ENCODE measurements at places on chromosomes 3 and 15.

- DNase-seq, result no peak
Measured at GRCh38 chr3:150030841-150031240, 60.1 kb upstream of the PFN2 start.

DNA sequence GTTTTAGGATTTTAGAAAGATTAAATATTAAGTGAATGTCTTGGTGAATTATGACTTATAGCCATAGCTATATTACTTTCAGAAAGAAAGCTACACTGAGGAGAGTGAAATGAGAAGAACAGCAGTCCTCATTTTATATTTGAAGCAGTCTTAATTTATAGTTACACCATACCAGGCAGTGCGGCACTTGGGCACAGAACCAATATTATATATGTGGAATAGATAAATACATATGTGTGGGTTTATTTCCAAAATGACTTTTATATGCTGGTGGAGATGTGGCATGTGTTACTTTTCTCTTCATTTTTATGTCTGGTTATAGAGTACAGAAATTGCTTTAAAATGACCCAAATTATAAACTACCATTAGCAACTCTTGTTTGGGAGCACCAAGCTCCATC is 759.5 kb downstream of the GRM7 start:
- no peak for DNase-seq

- DNase-seq, result no peak
Measured at GRCh38 chr3:23258110-23258509, 55.0 kb downstream of the UBE2E2 start.

GRCh38 chr3:15477951-15478639 is 43.4 kb downstream of the COLQ start:
- no peak for DNase-seq

GRCh38 chr3:194946091-194946490 is 260.4 kb downstream of the FAM43A start:
- no peak for DNase-seq

DNA sequence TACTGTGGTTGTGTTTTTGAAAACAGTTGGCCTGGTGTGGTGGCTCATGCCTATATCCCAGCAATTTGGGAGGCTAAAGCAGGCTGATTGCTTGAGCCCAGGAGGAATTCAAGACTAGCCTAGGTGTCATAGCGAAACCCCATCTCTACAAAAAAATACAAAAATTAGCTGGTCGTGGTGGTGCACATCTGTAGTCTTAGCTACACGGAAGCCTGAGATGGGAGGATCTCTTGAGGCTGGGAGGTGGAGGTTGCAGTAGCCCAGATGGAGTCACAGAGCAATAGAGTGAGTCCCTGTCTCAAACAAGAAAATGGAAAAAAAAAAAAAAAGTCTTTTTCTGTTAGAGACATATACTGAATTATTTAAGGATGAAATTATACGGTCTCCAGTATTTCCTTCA is 14.7 kb upstream of the LRRFIP2 start:
- DNase-seq, result no peak

- DNase-seq, result no peak
Measured at GRCh38 chr3:87076946-87077345, 86.0 kb upstream of the VGLL3 start.

DNA sequence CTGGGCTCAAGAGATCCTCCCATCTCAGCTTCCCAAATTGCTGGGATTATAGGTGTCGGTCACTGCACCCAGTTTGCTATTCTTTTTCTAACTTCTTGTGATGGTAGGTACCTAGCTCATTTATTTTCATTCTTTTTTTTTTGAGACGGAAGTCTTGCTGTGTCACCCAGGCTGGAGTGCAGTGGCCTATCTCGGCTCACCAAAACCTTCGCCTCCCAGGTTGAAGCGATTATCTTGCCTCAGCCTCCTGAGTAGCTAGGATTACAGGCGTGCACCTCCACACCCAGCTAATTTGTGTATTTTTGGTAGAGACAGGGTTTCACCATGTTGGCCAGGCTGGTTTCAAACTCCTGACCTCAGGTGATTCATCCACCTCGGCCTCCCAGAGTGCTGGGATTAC is 30.1 kb upstream of the RAD51 start:
- DNase-seq, result no peak

DNA sequence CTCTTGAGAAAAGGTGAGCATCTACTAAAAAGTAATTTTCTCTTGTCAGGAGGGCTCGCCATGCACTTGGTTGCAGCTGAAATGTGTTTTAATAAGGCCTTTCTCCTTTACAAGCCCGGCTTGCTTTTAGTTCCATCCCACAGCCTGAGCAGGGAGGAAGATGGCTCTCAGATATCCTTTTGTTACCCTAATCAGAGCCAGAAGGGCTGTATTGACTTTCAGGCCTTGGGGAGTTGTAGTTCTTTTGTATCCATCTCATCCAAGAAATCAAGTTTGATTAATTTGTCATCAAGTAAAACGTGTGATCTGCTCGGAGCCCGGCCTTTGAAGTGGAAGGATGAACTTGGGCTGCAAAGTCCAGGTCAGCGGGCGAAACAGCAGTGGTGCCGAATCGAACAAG is 52.9 kb downstream of the EIF4E3 start:
- no peak for DNase-seq

DNA sequence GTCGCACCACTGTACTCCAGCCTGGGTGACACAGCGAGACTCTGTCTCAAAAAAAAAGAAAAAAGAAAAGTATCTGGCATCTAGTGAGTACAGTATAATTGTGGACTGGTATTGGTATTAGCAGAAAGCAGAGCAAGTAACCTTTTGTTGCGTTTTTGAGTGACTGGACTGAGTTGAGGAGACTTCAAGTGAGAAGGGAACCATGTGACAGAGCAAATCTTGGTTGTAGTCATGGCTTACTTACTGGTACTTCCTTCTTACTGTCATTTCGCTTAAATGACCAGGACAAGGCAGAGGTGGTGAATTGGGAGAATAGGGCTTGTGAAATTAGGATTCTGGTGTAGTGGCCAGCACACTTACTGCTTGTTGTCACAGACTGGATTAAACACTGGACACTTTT is 20.6 kb downstream of the RTF1 start:
- no peak for DNase-seq

- no peak for DNase-seq
Measured at GRCh38 chr3:13452490-13453335, 27.4 kb upstream of the HDAC11 start.

GRCh38 chr3:142149673-142149992 is 289 bp upstream of the TFDP2 start:
- no peak for DNase-seq

GRCh38 chr3:185361920-185362319 is 1.0 kb upstream of the MAP3K13 start:
- DNase-seq, result no peak
